ENCODE measurements at places on chromosomes 2 and 18.

GRCh38 chr2:60391649-60392375 is 161.6 kb downstream of the BCL11A start:
- no peak for DNase-seq

DNA sequence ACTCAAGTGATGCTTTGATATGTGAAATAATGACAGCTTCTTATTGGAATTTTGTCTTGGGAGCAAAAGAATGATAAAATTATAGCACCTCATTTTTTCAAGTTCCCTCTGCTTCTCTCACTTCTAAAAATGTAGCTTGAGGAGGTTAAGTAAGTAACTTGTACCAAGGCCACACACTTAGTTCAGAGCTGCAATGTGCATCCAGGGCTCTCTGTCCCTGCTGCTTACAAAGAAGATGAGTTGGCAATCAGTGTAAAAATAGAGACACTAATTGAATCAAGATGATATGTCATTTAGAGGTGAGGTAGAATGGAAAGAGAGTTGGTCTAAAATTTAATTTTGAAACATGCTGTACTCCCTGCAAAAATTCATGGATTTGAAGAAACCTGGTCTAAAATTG is 312.0 kb upstream of the TNP1 start:
- no peak for DNase-seq

DNA sequence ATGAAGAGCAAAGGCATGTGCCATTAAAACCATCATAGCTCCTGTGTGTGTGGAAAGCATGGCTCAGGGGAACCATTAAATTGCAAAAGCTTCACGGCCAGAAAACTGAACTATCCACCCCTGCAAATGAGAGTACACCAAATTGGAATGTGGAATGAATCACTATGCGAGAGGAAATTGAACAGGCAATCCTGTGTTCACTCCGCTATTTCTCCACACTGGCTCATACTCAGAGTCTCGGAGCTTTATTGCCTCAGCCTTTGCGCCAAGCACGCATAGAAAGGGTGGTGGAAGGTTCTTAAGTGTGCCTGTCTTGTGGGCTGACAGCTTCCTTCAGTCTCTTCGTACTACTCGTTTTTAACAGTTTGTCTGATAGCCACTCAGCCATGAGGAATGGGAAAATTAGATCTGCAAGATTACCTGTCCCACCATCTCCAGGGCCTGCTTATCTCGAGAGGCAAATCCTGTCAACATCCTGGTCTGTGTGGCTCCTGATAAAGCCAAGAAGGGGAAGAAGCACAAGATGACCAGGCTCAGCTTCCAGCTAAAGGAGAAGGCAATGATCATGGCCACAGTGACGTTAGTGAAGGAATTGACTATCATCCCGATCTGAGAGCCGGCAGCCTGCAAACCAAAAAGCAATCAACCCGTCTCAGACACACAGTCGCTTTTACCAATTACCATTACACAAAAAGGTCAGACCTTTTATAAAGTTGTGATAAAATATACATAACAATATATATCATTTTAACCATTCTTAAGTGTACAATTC is 34.9 kb downstream of the G6PC2 start:
- DNase-seq = no peak

DNA sequence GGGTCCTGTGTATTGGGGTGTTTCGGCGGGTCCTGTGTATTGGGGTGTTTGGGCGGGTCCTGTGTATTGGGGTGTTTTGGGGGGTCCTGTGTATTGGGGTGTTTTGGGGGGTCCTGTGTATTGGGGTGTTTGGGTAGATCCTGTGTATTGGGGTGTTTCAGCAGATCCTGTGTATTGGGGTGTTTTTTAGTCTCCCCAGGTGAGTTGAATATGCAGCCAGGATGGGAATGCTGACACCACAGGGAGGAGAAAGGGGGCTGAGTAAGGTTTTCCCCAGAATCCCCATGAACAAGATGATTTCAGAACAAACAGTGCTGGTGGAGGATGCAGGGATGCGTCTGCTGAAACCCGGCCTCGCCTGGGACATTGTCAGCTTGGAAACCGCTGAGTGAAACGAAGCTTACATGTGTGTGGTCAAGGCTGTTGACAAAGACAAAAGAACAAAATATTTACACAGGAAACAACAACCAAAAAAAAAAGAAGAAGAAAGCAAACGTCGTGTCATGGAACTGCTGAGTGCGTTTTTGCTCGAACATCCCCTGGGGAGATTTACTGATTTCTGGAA is 88.5 kb upstream of the ODC1 start:
- no peak for DNase-seq

DNA sequence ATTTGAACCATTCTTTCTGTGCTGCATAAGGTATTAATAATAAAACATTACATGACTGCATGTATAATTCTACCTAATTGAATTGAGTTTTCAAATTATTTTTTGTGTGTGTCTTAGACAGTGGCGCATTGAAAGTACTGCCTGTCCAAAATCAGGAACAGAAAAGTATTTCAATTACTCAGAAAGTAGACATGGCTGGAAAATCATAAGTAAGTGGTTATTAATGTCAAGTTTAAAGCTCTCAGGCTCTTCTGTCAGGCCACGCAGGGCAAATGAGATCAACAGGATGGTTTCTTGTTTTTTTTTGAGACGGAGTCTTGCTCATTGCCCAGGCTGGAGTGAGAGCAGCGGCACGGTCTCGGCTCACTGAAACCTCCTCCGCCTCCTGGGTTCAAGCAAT is 32.4 kb upstream of the DARS1 start:
- DNase-seq = no peak

DNA sequence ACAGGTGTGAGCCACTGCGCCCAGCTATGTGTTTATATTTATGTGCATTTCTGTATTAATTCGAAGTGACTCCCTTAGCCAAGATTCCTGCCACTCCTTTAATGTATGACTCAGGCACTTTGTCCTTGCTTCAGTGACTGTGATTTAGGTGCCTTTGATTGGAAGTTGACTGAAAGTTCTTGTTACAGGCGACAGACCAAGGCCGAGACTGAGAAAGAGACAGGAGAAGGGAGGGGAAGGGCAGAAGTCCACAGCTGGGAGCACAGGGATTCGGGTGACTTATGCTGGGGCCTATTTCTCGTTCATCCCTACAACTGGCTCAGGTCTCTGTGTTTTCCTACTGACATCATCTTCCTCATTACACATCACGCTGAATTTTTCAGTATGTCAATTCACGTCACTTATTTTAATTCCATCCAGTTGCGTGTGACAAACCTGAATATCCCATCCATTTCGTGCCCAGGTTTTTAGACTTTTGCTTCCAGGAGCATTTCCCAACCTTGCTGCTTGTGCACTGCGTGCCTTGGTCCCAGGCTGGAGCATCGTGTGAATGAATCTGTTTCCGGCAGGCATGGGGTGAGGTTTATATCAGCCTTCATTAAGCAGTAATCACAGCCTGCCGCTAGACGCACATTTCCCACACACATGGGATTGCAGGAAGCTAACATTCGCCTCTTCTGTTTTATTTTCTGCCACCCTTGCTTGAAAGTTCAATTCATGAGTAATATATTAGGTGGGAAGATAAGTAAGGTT is 42.4 kb downstream of the TMEM18 start:
- DNase-seq = no peak

DNA sequence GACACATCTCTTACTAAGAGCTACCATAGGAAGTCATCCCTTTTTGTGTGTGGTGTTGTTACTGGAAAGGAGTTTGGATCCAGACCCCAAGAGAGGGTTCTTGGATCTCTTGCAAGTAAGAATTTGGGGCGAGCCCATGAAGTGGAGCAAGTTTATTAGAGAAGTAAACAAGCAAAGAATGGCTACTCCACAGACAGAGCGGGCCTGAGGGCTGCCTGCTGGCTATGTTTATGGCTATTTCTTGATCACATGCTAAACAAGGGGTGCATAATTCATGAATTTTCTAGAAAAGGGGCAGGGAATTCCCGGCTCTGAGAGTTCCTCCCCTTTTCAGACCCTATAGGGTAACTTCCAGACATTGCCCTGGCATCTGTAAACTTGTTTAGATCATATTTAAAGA is 30.6 kb upstream of the PXDN start:
- no peak for DNase-seq

- DNase-seq = no peak
These were observed 196.4 kb upstream of the NABP1 start for GRCh38 chr2:191481305-191482070.

- DNase-seq = no peak
These were observed 601.0 kb downstream of the XIRP2 start for GRCh38 chr2:167489325-167489724.

- DNase-seq = no peak
These were observed 74.5 kb upstream of the NCKAP5 start for GRCh38 chr2:133642791-133643191.

GRCh38 chr18:778194-778927 is 33.7 kb downstream of the YES1 start:
- no peak for DNase-seq

- DNase-seq = no peak
These were observed 103.6 kb upstream of the AGAP1 start for GRCh38 chr2:235390108-235390815.

DNA sequence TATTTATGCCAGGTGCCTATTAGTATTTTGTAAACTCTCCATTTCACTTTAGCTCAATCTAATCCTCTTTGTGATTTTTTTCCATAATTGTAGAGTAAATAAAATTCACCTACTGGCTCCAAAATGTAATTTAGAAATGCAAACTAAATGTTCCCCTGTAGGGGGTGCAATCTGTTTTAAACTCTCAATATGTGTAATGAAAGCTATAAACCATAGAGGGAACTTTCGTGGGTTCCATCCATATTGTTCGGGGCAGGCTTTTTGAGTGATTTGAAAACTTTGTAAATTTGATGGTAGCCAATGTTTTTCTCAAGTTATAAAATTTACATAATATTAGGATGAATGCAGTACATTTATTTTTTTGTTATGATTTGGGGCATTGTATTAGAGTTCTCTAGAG is 49.4 kb downstream of the TSPYL6 start:
- no peak for DNase-seq

- no peak for DNase-seq
These were observed 159.4 kb downstream of the MYO1B start for GRCh38 chr2:191404568-191404991.

DNA sequence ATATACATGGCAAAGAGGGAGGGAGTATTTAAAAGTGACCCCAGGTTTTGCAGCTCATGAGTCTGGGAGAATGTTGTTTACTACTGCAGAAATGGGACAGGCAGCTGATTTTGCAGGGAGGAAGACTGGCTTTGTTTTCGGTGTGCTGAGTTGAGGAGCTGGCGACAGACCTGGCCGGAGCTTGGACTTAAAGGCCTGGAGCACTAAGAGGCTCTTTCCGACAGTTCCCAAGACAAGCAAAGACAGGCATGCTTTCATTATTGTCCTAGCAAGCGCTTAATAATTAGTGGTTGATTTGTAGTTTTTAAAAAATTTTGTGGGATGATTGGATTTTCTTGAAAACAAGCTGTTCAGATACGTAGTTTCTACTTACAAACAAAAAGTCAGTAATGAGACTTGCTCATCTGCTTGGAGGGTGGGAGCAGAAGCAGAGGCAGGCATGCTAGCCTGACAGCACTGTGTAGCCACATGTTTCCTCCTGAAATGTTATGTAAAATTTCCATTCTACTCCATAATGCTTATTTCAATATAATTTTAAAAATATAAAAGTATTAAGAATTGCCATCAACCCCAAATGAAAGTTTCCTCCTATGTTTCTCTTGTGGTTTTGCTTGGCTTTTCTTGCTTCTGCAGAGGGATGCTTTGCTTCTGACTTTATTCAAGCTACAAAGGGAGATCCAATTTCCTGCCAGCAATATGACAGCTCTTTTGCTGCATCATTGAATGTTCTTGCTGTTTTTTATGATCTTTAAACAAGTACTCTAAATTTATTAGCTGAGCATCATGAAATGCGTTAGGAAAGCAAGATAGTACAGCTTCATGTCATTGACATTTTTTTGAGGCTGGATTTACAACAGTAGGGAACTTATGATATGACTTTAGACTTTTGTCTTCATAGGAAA is 75.8 kb downstream of the PHLPP1 start:
- no peak for DNase-seq

GRCh38 chr2:8115966-8116365 is 565.9 kb upstream of the ID2 start:
- no peak for DNase-seq

DNA sequence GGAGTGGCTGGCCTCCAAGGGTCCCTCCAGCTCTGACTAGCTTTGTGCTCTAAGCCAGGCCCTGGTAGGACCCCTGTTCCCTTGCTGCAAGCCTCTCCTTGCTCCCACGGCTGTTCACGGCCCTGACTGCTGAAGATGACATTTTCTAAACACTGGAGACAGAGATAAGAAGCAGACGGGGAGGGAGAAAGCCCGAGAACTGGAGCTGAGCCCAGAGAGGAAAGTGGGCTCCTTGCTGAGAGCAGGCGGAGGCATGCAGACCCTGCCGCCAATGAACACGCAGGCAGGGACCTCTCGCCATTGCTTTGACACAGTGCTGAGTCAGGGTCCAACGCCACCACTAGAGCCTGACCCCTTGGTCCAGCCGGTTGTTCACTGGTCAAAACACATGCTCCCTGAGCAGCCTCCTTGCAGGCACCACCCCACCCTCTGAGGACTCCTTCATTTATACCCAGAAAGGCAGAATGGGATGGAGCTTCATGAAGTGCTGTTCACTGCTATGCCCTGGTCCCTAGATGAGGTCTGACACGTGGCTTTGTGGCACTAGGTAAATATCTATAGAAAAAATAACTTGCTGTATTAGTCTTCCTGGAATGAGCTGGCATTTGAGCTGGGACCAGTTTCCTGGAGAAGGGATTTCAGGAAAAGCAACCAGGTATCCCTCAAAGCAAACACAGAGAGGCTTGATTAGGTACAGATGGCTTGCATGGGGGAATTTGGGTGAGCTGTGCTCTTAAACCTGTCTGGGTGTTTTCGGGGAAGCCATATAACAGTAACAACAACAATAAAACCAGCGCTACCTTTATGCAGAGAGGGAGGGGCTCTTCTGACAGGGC is 65.7 kb downstream of the MCFD2 start:
- DNase-seq = no peak

DNA sequence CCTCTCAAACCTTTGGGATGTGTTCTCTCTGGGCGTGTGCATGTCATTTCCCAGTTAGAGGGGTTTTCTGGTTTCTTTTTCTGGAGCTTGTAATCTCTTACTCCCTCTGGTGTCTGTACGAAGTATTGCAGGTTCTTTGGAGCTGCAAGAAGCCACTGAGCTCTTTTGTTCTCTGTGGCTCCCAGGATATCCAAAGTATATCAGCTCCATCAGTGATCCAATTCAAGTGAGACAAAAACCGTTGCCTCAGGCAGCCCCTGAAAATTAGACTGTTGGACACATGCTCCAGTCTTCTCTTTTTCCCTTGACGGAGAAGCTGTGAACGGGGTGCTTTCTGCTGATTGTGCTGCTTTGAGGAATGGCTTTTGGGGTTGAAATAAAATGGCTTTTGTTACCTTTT is 59.0 kb upstream of the LDLRAD4 start:
- peak; percentile 34 for DNase-seq

- no peak for DNase-seq
These were observed 139.4 kb upstream of the SIX3 start for GRCh38 chr2:44801841-44802776.
